NCI-H187 treated with DMSO at 0.1 percent for 48 hours (cell line): ENCODE measurements at places on chromosomes 13 and 19.
A peak's percentile ranks its signal among the peaks of the same experiment; 100 is the strongest.

DNA sequence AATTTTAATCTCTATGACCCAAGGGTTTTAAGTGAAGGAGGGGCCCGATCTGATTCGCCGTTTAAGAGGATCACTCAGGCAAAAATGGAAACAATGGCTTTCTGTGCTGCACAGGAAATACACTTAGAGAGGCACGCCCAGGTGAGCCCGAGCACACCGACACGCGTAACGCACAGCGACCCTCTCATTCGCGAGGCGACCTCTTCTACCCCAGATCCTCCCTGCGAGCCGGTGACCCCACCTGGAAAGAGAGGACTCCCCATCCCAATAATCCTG is 216 bp downstream of the SH2D3A start:
- DNase-seq = no peak

DNA sequence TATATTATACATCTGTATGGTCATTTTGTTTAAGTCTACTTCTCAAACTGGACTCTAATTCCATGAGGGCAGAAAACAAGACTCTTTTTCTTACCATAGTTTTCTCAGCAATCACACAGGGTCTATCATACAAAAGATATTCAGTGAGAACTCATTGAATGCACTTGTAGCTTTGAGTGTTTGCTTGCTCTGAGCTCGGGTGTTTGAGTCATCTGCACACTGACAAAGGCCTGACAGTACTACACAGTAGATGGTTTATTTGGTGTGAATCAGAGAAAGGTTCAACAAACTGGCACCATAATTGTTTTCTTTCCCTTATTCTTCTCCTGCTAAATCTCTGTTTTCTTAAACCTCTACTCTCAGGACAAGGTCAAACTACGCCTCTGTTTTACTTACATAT is 586.4 kb downstream of the LMO7 start:
- no peak for DNase-seq

- DNase-seq = peak; percentile 77
Measured at GRCh38 chr13:99916366-99917103, 55.0 kb downstream of the ZIC5 start.

- DNase-seq = no peak
Measured at GRCh38 chr19:35327642-35328041, 1.3 kb upstream of the CD22 start.

- no peak for DNase-seq
Measured at GRCh38 chr13:111462221-111462764, 141.9 kb downstream of the TEX29 start.

GRCh38 chr13:104831831-104832230 is 1703.6 kb downstream of the EFNB2 start:
- DNase-seq = peak; percentile 83

GRCh38 chr13:113220141-113220598 is 10.8 kb downstream of the CUL4A start:
- DNase-seq = no peak

GRCh38 chr19:8831832-8832131 is 322 bp downstream of the ZNF558 start:
- DNase-seq = no peak

DNA sequence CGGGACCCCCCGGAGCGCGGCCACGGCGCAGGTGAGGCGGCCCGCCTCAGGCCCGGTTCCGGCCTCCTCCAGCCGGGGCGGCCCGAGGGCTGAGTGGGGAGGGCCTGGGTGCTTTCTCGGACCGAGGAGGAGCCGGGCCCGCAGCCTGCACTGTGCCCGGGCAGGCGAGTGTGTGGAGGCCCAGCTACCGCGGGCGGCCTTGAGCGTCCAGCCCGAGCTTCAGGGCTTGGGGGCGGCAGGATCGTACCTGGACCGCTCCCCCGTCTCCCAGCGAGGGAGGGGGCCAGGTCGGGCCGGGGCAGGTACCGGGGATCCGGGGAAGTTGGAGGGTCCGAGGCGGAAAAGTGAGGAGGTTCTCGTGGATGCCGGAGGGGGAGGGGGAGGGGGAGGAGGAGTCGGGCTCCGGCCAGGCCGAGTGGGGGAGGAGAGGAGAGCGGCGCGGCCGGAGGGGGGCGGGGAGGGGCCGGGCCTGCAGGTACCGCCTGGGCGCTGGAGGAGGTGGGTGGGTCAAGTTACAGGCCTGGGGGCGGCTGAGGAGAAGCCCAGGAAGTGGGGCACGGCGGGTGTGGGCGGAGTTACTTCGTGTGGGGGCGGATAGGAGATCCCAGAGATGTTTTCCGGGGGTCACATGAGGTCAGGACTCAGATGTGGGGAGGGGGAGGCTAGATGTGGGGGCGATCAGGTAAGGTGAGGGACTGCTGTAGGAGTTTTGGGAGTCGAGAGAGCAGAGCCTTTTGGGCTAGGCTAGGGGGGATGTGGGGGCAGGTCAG is 545 bp downstream of the NACC1 start:
- DNase-seq = no peak

DNA sequence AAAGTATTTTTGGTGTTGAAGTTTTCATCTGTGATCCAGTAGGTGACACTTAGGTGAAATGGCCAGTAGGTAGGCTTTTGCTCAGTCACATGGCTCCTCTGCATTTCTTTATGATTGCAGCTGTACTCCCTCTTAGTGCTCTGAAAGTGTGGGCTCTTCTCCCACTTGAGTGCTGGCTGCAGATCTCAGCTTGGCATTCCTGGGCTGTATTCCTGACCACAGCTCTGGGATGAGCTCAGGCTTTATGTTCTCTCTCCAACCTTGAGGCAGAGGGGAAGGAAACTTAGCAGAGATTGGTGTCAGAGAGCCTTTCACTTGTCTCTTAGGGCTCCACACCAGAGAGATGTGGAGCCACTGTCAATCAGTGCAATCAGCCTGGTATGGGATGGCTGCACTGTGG is 254.3 kb downstream of the NDFIP2 start:
- no peak for DNase-seq

- DNase-seq = no peak
Measured at GRCh38 chr13:56189439-56189838, 951.3 kb upstream of the PRR20A start.

DNA sequence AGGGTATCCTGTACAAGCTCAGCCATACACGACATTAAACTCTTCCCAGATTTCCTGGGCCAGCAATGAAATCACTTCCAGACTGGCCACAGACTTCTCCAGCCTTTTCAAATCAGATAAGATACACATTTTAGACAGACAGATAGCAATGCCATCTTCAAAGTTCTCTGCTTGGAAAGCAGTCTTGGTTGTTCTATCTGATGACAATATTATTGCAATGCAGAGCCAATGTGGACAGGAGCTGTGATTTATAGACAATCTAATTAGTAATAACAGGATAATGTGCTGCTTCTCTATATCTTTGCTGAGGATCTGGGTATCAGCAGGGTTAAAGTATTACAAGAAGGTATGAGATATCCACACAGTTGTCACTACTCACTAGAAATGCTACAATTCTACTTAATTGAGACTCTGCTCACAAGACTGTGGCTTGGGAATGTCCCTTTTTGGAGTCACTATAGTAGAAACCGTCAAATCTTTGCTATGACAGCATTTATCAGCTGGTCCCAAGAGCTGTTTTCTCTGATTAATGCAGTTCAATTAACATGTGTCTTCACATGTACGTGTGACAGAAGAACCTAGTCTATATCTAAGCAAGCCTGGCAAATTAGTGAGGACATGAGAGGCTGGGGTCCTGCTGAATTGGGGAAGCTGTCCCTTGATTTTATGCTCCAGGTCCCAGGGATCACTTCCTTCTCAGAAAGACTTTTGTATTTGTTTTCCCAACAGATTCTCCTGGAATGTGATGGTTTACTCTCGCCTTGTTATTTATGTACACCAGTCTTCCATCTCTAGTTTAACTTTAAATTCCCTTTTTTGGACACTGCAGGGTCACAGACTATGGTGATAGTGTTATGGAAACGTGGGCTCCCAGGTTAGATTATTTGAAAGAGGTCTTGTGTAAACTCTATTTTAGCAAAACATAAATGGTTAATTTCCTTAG is 68.8 kb downstream of the COL4A1 start:
- no peak for DNase-seq

- DNase-seq = no peak
Measured at GRCh38 chr13:21998279-21998990, 327.6 kb downstream of the FGF9 start.

DNA sequence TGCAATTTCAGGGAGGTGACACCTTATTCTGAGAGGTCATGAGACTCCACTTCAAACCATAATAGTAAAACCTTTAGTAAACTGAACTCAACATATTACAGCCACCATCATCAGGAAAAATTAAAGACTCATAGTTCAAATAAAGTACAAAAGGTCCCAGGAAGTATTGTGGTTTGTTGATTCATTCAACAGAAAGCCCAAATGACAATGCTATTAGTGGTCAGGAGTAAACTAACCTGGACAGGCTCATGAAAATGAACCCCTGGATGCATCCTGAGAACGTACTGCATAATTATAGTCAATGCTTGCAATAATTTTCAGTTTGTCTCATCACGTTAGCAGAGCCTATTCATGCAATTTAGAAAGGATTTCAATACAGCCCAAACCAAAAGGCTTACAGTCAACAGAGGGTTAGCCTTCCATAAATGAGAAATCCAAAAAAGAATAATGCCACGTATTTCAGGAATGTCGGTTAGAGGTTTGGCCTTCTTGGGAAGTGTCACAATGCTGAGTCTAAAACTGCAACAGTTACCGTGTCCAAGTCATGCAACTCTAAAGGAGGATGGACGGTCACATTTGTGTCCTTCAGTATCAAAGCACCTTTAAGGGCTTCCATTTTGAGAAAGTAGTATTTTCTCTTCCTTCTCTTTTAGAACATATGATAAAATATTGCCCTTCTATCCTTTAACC is 280.8 kb downstream of the ABCC4 start:
- no peak for DNase-seq

- DNase-seq = no peak
Measured at GRCh38 chr19:33374236-33374714, 766 bp downstream of the CEBPG start.

DNA sequence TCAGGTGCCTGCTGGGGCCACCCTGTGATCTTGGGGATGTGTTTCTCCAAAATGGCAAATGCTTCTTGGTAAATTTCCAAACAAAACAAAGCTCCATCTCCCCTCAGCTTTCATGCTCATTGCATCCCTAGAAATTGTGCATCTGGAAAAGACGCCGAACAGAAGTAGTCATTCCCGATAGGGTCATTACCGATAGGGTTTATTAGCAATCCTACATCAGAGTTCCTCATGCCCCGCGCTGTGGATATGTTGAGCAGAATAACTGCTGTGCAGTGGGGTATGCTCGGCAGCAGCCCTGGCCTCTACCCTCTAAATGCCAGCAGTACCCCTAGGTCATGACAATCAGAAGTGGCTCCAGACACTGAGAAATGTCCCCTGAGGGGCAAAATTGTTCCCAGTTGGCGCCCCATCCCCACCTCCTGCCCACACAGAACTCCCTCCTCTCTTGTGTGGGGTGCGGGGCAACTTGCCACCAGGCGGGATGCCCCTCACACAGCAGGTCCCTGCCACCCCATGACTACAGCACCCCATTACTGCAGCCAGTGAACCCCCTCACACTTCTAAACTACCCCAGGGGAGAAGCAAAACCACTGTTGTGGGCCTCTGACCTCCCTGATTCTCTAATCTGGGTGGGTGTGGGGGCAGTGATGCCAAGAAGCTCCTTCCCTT is 13.0 kb upstream of the SLC7A10 start:
- DNase-seq = no peak

GRCh38 chr19:32750441-32751055 is 31.0 kb downstream of the TDRD12 start:
- DNase-seq = no peak

- DNase-seq = no peak
Measured at GRCh38 chr19:57241176-57241575, 744 bp downstream of the ZNF805 start.

DNA sequence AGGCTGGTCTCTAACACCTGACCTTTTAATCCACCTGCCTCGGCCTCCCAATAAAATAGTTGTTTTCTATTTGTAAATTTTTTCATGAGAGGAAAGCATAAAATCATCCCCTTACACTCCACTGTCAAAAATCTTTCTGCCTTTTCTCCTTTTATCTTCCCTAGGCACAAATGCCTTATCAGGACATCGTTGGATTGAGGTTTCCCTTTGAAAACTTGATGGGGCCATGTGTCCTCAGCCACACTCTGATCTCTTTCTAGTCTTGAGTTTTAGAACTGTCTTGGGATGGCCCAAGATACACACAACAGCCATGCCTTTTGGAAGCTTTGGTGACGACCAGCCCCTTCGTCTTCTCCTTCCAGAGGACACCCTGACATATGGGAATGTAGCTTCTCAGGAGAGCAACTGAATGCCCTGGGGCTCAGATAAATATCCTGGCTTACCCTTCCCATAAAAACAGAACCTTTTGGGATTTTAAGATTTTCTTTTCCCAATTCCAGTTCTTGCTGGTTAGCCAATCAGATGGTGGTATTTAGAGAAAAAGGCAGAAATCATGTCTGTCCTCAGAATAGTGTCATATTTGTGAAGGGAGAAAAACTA is 112.4 kb downstream of the ZNF429 start:
- no peak for DNase-seq

GRCh38 chr13:93996481-93996880 is 483.0 kb downstream of the DCT start:
- no peak for DNase-seq

- DNase-seq = no peak
Measured at GRCh38 chr13:64158908-64159307, 2743.3 kb upstream of the PCDH20 start.

DNA sequence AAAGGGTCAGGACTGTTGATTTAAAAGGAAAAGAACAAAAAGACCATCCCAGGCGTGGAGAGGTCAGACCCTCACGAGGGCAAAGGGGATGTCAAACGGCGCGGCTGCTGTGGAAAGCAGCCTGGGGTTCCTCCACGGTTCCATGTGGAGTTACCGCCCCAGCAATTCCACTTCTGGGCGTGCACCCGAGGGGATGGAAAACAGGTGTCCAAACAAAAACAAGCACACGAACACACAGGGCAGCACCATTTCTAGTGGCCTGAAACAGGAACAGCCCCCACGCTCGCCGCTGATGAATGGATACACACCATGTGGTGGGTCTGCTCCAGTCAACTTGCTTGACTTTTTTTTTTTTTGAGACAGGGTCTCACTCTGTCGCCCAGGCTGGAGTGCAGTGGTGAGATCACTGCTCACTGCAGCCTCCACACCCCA is 11.2 kb downstream of the AP3D1 start:
- DNase-seq = no peak

GRCh38 chr19:2517881-2518601 is 42.1 kb downstream of the GADD45B start:
- DNase-seq = no peak

GRCh38 chr19:49546825-49547565 is 19.2 kb downstream of the RCN3 start:
- DNase-seq = peak; percentile 83

DNA sequence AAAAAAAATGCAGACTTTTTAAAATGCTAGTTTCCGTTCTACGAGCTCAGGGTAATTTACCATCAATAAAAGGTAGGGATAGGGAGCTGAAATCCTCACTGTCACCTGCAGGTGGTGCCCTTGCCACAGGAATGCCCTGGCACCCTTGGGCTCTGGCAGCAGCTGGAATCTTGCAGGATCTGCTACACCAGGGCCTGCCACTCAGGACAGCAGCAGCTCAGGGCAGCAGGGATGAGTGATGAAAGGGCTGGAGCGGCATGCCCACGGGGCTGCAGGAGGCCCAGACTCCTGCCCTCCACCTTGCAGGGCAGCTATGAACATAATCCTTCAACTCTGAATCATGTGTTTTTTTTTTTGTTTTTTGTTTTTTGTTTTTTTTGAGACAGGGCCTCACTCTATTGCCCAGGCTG is 54.0 kb downstream of the GNG7 start:
- peak; percentile 34 for DNase-seq

GRCh38 chr13:74184283-74184682 is 50.1 kb upstream of the KLF12 start:
- no peak for DNase-seq
